ENCODE measurements at places on chromosomes 11 and 22. TPM values are rescaled to one million over a fixed set of nuclear protein-coding genes. Genes with fewer than 3 reads are reported as not detected.

- DNase-seq: peak; percentile 71
These were observed at the start of gene EHBP1L1 for GRCh38 chr11:65575568-65576231. Gene EHBP1L1, plus strand, starts transcription at chr11:65576053. Its CDS starts 250 bp downstream, at chr11:65576303.

- DNase-seq: no peak
These were observed 22.6 kb downstream of the AMOTL1 start for GRCh38 chr11:94790661-94791180.

- DNase-seq: no peak
These were observed 51.9 kb upstream of the MN1 start for GRCh38 chr22:27853424-27853823.

Gene B3GAT1
- not detected for total RNA-seq

Data from uterus (tissue), 4 donors.